ENCODE measurements at places on chromosomes 5 and 9.
A peak's percentile ranks its signal among the peaks of the same experiment; 100 is the strongest.

DNA sequence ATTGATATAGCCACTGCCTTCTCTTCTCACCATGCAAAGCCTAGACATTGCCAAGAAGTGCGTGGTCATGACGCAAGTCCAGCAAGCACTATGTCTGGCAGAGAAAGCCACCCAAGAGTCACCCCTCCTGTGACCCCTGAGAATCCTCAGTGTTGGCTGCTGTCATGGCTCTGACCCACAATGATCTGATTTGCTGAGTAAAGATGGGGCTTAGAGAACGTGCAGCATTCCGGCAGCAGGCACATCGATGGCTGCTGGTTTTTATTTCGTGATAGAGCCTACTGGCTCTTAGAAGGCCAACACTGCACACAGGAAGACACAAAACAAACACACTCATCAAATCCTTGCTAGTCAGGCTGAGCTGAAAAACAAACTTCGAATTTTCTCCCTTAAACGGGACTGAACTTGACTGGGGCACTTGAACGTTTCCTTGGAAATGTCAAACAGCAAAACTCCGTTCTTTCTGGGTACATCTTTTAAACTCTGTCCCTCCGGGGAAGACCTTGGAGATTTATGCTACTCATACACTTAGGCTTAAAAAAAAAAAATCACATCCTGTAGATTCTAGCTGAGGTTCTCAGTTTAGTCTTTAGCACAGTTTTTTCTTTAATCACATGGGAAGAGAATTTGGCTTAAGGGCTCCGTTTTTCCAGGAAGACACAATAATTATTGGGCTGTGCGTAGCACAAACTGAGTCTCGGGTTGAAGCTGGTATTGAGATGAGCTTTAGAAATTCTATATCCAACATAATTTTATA is 88.2 kb upstream of the BASP1 start:
- DNase-seq: no peak

DNA sequence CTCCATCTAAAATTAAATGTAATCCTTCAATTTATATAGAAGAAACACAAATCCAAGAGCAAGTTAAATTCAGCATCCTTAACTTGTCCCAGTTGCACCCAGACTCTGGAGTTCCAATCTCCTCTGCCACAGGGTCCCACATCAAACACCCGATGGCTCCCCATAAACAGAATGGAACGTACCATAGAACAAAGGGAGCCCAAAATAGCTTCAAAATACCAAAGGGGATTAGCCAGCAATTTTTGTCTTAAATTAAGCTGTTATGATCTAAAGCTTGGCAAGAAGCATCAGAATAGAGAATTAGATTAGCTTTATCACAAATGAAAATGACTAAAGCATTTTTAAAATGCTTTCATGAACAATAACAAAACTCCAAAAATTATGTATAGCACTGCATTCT is 112.8 kb downstream of the FANCC start:
- DNase-seq: no peak

GRCh38 chr5:10701567-10702039 is 59.4 kb downstream of the DAP start:
- peak; percentile 36 for DNase-seq

- peak; percentile 23 for DNase-seq
Measured at GRCh38 chr5:102762095-102762534, 7.0 kb downstream of the PAM start.

DNA sequence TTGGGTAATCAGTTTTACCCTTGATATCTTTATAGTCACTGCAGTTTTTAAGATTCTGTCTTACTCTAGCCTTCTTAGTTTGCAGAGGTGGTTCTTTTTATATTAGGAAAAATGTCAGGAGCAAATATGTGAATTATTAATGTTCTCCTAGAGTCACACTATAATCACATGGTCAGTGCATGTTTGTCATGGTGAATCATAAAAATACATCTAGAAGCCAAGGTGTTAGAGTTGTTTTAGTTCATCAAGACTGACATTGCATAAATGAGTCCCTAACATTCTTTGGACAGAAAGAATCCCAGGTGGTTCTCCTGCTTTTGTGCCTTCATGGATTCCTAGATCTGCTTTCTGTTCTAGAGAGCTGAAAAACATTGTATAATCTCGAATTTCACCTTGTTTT is 22.9 kb downstream of the ATG10 start:
- DNase-seq: no peak

GRCh38 chr5:32865475-32865874 is 154.4 kb downstream of the NPR3 start:
- no peak for DNase-seq
